ENCODE measurements at places on chromosomes 2 and 18.

GRCh38 chr2:120291401-120292311 is 39.0 kb downstream of the RALB start:
- no peak for DNase-seq

GRCh38 chr2:173948198-173948597 is 17.0 kb downstream of the SP3 start:
- no peak for DNase-seq

DNA sequence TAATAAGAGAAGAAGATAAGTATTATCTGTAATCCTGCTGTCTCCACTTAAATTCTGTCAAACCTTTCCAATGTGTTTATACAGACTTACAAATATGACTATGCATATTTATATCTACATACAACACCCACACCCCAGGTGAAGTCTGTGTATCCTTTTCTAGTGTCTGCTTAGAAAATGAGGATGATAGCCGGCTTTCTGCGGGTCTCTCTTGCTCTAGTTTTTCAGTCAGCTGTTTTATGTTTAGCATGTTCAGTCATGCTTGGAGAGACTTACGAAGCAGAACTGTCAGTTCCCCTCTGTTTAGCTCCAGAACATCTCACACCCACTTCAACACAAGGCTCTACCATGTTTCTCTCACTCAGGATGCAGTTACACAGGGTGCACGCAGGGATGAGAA is 137.3 kb upstream of the NFATC1 start:
- DNase-seq: no peak

DNA sequence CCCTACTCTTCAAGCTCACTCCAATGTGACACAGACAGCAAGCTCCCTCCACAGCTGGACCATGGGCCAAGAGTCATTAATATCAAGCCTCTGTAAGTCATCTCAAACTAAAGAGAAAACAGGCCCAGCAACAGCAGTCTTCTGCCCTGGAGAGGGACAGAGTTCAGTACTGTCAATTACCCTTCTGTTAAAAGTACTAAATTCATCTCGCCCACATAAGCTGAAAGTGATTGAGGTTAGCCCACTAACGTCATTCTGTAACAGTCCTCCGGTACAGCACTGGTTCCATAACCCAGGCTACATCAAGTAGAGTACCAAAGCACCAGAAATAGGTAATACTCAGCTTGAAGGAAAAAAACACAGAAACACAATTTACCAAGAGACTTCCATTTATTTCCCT is 25.9 kb downstream of the THADA start:
- DNase-seq: no peak

GRCh38 chr2:188291617-188292347 is at the start of gene GULP1:
GULP1 (plus strand) TSS chr2:188291874; CDS start chr2:188477703, 185,829 bp downstream.
- no peak for DNase-seq

DNA sequence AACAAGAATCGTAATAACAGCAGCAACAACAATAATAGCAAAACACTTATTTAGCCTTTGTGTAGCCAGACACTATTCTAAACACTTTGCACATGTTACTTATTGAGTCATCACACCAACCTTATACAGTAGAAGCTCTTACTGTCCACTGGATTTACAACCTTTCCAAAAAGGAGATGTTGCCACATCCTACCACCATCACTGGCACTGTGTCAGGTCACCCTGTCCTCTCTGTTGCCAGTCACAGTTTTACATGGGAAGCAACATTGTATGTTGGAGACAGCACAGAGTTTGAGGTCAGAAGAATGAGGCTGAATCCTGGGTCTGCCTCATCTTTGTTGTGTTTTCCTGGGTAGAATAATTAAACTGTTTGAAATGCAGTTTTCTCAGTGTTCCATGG is 201.4 kb upstream of the EPAS1 start:
- DNase-seq: no peak

DNA sequence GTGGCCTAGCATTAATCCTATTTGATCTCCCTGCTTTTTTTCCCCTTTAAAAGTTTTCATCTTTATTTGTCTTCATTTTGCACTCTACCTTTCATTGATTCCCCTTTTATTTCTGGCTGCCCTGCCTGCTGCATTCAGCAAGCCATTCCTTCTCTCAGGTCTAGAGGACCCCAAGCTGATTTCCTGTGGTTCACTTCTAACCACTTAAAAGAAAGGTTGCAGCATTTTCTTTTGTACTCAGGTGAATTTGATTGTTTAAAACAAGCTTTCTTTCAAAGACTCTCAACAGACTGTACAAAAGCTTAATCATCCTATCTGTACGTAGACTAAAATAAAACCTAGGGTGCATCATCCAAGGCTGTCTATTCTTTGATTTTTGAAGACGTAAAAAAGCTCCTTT is 160.3 kb downstream of the CSRNP3 start:
- no peak for DNase-seq

DNA sequence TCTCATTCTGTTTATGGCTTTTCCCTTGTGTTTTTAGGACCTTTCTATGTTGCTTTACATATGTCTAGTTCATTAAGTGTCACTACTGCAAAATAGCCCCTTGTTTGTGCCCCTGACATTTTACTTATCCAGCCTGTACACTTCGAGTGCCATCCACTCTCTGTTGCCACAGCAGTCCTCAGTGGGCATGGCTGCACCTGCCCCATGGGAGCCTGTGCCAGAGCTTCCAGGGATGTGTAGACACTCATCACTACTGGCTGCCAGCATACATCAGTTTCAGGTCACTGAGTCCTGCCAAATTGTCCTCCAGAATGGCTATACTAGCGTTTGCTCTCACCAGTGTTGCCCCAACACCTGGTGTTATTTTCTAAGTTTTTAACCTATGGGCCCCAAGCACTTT is 80.4 kb downstream of the ARMC9 start:
- DNase-seq: no peak

GRCh38 chr2:202400941-202401340 is 24.8 kb downstream of the BMPR2 start:
- DNase-seq: no peak

- DNase-seq: no peak
Observed at GRCh38 chr2:176105078-176105729, 1.9 kb upstream of the HOXD11 start.

- no peak for DNase-seq
Observed at GRCh38 chr2:24948506-24948905, 23.2 kb downstream of the DNAJC27 start.

DNA sequence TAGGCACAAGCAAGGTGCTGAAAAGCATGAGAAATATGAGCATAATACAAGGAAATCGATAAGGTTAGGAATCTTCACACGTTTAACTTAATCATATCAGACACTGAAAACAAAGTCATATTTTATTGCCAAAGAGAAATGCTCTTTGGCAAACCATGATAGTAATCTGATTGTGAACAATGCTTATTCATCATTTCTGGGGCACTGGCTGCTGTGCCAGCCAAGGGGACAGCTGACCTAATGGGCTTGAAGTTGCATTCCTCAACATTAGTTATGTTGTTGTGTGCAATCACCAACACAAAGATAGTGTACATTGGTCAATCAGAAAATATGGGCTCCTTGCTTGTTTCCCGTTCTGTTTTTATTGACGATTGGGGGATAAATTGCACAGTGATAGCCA is 83.5 kb downstream of the DPP10 start:
- no peak for DNase-seq

DNA sequence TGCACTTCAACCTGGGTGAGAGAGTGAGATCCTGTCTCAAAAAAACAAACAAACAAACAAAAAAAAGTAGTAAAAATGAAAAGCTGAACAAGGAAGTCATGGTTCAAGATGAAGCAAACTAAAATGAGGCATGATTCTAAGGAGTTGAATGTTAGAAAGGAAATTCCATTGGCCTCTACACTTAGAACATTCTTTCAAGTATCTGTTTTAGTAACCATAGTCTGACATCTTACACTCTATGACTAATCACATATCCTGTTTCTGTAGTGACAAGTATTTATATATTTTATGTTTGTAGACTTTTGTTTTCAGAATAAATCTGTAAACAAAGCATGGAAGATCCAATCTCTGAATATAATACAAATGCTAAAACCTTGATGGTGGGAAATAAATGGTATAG is 164.1 kb downstream of the KIAA1328 start:
- DNase-seq: no peak

GRCh38 chr2:88450186-88450585 is 2.3 kb downstream of the FOXI3 start:
- no peak for DNase-seq

GRCh38 chr2:63301481-63301880 is 250.9 kb downstream of the OTX1 start:
- no peak for DNase-seq

- no peak for DNase-seq
Observed at GRCh38 chr2:96868555-96869280, 1.2 kb downstream of the SEMA4C start.

- no peak for DNase-seq
Observed at GRCh38 chr18:21000667-21001066, 110.9 kb downstream of the ROCK1 start.

GRCh38 chr2:148853458-148853857 is 21.6 kb upstream of the KIF5C start:
- no peak for DNase-seq

- DNase-seq: no peak
Observed at GRCh38 chr2:200379481-200380090, 73.1 kb downstream of the SPATS2L start.

DNA sequence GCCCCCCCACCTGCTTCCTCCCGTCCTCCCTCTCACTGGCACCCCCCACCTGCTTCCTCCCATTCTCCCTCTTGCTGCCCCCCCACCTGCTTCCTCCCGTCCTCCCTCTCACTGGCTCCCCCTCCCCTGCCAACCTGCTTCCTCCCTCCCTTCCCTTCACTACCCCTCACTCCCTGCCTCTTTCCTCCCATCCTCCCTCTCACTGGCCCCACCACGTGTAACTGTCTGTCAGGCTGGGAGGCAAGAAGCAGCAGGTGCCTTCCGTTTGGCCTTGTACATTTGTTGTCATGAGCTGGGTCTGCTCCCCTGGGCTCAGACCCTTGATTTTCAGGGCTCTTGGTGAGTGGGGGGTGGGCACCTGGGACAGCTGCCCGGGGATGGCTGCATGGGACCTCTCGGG is 19.1 kb downstream of the RTP5 start:
- no peak for DNase-seq

DNA sequence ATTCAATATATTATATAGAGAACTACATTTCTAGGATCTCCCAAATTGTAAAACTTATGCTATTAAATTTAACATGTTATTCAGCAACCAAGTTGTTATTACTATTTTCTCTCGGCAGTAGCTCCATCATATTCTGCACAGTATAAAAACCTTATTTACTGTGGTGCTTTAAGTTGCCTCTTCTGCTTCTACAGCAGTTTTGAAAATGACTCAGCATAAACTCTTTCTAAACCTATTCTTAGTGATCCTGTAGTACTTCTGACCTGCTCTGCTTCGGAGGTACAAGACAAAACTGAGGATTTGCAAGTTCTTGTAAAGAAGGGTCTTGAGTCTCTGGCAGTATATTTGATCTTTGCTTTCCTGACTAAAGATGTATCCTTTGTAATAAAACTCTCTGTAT is 567.2 kb downstream of the TMX3 start:
- DNase-seq: no peak

GRCh38 chr2:210617732-210618330 is 61.4 kb downstream of the CPS1 start:
- DNase-seq: no peak

DNA sequence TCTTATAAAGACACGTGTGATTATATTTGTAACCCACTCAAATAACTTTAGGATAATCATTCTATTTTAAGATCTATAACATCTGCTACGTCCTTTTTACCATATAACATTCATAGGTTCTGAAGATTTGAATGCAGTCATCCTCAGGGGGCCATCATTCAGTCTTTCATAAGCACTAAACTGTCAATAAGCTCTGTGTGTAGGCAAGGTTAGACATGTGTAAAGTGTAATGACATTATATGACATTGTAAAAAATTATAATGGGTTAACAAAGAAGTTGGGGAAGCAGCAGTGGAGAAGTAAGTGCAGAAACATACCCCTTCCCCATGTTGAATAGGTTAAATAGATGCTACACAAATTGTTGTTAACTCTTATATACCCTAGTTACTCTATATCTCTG is 845.9 kb downstream of the ERBB4 start:
- DNase-seq: no peak

DNA sequence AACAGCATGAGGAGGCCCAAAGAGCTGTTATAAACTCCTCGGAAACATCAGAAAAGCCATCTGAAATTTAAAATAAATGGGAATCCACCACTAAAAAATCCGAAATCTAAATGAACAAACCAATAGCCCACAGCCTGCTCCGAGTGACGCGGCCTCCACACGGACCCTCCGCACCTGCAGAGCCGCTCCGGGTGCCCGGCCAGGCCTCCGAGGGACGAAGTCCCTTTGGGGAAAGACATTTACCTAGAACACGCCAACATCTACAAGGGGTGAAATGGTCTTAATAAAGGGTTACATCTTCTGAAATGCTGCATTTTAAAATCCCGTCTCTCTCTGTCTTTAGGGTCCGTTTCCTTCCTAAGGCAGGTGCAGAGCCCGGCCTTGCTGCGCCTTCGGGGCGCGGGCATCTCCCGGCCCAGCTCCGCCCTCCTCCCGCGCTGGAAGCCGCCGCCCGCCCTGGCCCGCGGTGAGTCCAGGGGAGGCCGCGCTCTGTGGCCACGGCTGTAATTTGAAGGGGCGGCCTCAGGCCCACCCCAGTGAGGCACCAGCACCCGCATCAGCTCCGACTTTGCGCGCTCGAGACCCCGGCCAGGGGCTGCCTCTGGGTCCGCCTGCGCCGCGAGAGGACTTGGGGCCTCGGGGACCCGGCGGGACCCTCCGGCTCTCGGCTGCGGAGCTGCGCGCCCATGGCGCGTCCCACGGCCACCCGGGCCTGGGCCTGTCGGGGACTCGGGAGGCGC is 42.3 kb upstream of the CTDP1 start:
- no peak for DNase-seq

- no peak for DNase-seq
Observed at GRCh38 chr2:58930537-58930936, 689.4 kb upstream of the FANCL start.
